Dorsolateral prefrontal cortex (tissue), 122 donors: ENCODE measurements at places on chromosomes 2 and 18. TPM values are rescaled to one million over a fixed set of nuclear protein-coding genes. Genes with fewer than 3 reads are reported as not detected.

DNA sequence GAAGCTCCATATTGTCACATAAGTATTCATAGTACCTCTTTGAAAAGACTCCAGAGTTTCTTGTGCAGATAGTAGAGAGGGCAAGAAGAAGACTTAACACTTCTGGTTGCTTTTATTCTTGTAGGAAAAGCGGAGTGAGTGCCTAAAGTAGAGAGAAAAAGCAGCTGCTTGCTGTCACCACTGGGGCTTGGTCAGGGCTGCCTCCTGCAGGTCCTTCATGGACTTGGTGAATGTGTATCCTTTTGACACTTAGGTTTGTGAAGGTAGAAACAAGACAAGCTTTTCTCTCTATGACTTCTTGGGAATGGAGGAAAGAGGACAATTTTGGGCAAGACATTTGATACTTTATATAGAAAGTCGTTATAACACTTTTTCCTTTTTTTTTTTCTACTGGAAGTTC is 312.8 kb upstream of the FANCL start:
- no peak for DNase-seq

- DNase-seq: no peak
These were observed 95.3 kb upstream of the PARD3B start for GRCh38 chr2:204449977-204450376.

DNA sequence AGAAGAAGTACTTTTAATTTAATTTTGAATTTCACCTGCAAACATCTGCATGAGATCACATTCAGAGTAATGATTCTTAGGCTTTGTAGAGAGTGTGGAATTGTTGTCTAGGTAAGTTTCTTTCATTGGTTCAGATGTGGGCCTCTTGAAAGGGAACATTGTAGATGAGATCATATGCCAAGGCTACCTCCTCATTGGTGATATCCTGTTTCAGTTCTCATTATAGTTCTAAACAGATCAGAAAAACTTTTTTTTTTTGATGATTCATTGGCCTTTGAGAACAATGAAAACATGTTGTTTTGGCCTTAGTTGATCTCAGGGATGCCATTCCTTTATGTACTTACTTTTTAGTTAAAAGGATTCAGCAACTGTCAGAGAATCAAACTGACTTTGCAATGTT is 44.5 kb downstream of the EML6 start:
- no peak for DNase-seq

DNA sequence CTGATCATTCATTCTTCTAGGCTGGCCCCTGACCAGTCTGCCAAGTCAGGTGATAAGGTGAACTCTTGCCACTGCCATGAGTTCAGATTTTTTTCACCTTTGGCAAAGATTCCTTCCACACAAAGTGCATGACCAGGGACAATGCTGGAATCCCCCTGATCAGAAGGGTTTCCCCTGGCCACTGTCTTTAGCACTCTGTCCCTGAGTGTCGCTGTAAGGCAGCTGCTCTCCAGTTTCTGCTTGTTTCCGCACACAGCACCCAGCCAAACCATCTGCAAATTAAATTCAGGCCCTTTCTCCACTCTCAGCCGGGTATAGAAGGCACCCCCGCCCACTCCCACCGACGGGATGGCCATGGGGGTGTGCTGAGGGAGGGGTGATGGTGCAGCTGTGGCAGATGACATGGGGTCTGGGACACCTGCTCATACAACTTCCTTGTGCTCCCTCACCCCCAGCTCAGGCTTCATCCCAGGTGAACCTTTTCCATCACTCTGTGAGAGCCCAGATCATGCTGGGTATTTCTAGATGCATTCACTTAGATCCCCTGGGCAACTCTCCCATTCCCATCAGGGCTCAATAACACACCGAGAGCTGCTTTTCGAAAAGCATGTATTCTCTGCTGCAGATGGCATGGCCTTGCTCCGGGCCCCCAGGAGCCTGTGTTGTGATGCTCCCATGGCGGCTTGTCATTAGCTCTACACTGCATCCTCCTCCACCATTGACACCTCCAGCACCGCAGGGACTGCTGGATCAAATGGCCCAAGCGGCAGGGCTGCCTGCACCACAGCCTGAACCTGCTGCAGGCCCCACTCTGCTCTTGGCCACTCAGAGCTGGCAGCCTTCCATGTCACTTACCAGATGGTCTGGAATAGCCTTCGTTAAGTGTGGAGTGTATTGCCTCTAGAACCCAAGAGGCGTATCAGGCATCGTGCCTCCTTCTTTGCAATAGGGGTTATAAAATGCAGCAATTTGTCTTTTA is 52.3 kb upstream of the ROCK2 start:
- no peak for DNase-seq

- DNase-seq: no peak
These were observed 217.3 kb downstream of the FHOD3 start for GRCh38 chr18:36514778-36515177.

DNA sequence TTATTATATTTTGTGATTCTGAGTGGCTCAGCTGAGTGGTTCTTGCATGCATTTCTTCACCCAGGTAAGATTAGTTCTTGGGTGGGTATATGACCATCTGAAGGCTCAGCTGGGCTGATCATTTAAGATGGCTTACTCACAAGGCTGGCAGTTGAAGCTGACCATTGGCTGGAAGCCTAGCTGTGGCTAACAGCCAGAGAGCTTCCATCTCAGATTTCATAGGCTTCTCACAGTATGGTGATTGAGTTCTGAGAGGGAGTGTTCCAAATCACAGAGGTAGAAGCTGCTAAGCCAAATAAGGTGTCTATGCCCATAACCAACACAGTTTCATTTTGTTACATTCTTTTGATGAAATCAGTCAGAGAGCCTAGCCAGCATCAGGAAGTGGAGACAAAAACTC is 117.4 kb upstream of the RPRM start:
- no peak for DNase-seq

- no peak for DNase-seq
These were observed 1977.7 kb upstream of the LRRTM1 start for GRCh38 chr2:82282111-82282882.

GRCh38 chr2:24708537-24709152 is 84.5 kb downstream of the PTRHD1 start:
- no peak for DNase-seq

DNA sequence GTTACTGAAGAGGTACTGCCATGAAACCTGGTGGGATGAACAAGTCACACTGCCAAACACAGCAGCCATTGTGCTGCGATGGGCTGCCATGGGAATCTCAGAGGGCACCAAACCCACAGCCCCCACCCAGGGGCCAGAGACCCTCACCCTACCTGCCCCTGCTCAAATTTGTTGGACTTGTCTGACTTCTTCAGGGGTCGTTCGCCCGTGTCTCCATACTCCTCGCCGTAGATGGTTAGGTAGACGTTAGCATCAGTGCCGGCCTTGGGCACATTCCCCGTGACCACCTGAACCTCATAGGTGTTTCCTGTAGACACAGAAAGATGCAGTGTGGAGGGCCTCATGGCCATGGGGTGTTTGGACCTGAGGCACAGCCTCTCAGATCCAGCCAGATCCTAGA is 97.7 kb downstream of the LOXHD1 start:
- DNase-seq: no peak

DNA sequence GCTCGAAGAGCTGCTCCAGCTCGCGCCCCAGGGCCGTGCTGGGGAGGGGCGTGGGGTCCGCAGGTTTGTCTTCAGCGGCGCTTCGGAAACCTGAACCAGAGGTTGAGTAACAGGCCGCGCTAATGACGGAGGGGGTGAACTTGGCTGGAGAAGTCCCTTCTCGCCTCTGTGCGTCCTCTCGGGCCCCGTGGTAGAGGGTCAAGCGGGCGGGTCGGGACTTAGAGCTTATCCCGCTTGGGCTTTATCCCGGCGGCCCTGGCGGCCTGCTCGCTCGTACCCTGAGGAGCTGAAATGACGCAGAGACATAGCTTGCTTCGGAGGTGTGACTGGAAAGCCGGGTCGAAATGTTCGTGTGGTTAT is 479 bp downstream of the RNMT start:
- DNase-seq: peak; percentile 56

GRCh38 chr2:17326717-17327116 is 191.5 kb downstream of the RAD51AP2 start:
- DNase-seq: no peak

TRIM54 gene
- total RNA-seq: 16.8 TPM

RBM43 gene
- total RNA-seq: 6.7 TPM

WDSUB1 gene
- 14.0 TPM for total RNA-seq

CARF gene
- total RNA-seq: 27.4 TPM

RSAD2 gene
- 7.6 TPM for total RNA-seq

TCF23 gene
- not detected for total RNA-seq

PRSS56 gene
- total RNA-seq: 1.9 TPM

SERPINB13 gene
- total RNA-seq: not detected
